Umbilical cord (tissue), 2 donors: ENCODE measurements at places on chromosomes 12 and 14. TPM values are rescaled to one million over a fixed set of nuclear protein-coding genes. Genes with fewer than 3 reads are reported as not detected.

The USP44 gene
- total RNA-seq, result 3.9 TPM

The NTS gene
- not detected for total RNA-seq

The CAPS2 gene
- total RNA-seq, result 18.1 TPM

The MDM2 gene
- total RNA-seq, result 52.5 TPM
